Stimulated activated CD4-positive, alpha-beta T cell treated with anti-CD3 and anti-CD28 coated beads, Interleukin-4, amount 100 ng/mL, for 1 hour (primary cell): ENCODE measurements at places on chromosomes 16 and 17.

DNA sequence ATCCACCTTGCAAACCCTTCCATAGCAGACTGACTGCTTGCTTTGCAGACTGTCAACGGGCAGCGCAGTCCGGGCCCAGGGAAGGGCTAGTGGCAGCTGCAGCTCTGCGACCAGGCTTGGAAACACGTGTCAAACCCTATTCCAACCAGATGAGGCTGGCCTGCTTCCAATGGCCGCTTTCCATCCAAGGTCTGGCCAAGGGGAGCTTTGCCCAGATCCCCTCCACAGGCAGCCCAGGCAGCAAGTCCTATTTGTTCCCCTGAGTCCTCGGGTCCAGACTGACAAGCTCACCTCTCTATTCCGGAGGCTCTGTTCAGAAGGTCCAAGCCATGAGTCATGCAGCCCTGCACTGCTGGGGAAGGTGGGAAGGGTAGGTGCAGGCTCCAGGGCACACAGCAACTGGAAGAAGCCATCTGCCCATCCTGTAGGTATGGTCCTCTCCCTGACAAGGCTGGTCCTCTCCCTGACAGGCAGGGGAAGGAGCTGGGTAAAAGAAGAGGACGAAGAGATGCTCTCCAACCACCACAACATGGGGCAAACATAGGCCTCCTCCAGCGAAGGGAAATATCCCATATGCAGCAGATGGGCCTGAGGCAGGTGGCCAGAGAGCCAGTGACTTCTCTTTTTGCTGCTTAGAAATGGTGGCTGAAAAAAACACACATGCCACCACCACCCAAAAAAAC, 22.6 kb upstream of the AXIN2 start:
- no peak for DNase-seq

DNA sequence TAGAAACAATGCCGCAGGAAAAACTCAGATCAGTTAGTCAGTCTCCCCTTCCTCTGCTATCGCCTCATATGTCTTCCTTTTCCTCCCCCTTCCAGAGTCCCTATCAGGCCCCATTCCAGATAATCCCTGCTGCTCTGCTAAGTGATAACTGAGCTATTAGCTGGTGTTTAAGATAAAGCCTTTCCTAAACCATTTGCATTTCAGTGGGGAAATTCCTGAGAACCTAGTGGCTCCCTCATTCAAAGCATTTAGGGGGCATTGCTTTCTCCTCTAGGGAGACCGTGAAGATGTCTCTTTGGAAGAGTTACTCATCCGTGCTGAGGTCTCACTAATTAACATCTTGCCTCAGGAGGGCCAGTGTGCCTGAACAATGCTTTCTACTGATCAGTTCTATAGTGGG, 401.6 kb downstream of the NPIPA7 start:
- no peak for DNase-seq

DNA sequence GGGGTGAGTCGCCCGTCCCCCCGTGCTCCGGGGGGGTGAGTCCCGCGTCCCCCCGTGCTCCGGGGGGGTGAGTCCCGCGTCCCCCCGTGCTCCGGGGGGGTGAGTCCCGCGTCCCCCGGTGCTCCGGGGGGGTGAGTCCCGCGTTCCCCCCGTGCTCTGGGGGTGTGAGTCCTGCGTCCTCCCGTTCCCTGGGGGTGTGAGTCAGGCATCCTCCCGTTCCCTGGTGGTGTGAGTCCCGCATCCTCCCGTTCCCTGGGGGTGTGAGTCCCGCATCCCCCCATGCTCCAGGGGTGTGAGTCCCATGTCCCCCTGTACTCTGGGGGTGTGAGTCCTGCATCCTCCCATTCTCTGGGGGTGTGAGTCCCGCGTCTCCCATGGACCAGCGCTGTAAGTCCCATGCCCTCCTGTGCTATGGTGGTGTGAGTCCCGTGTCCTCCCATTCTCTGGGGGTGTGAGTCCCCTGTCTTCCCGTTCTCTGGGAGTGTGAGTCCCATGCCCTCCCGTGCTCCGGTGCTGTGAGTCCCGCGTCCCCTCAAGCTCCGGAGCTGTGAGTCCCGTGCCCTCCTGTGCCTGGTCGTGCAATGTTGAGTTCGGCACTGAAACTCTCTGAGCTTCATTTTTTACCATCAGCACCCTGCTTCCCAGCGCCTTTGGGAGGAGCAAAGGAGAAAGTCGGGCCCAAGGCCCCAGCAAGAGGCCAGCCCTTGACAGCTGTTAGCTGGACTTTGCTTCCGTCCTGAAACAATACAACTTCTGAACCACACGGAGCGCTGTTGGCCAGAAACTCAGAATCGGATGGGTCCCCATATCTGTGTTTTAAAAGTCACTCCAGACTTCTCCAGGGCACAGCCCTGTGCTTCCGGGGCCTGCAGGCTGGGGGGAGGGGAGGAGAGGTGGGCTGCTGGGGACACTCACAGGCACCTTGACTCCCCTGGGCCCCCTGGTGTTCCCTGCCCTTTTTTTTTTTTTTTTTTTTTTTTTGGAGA, 11.5 kb upstream of the ZC3H18 start:
- DNase-seq: no peak

- DNase-seq: no peak
Observed at GRCh38 chr16:3646348-3646920, 8.1 kb upstream of the DNASE1 start.
